ENCODE measurements at places on chromosomes 4 and X. TPM values are rescaled to one million over a fixed set of nuclear protein-coding genes. Genes with fewer than 3 reads are reported as not detected.

The FGFBP2 gene
- 23.9 TPM for total RNA-seq

DNA sequence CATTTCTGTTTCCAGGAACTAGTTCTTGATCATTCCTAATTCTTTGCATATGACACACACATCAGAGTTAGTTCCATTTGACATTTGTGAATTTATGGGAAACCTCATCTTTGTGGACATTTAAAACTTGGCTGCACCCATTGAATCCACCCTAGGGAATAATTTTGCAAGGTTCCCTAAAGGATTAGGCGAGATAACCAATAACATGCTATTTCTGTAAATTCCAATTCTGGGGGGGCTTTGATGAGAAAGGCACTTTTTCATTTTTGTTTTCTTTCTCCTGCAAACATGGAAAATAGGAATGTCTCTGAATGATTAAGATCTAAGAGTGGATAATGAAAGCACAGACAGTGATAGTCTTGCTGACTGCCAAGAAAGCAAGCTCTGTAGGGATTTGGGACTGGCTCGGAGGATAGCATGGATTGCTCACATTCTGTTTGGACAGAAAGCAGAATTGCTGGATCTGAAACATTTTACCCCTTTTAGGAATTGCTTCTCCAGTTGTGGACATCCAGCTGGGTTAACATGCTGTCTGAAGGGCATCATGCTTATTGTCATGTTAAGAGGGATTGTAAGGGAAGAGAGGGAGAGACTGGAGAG lies 145.1 kb downstream of the NHS start:
- H3K36me3 ChIP-seq, result no peaks in the 10 kb centered on the region
- no peak overlapping the region for H3K27ac ChIP-seq
- no peaks in the 10 kb centered on the region for H3K4me1 ChIP-seq
- peaks cover 1% of the 10 kb centered on the region for H3K27me3 ChIP-seq
- no peak overlapping the region for H3K4me3 ChIP-seq

GRCh38 chr4:173334891-173335752 lies 964 bp upstream of the HMGB2 start:
- peak; percentile 68 for DNase-seq
- H3K4me3 ChIP-seq, result peak overlapping the region; percentile 98
- H3K27me3 ChIP-seq, result peaks cover 2% of the 10 kb centered on the region
- peaks cover 28% of the 10 kb centered on the region for H3K4me1 ChIP-seq
- peak overlapping the region; percentile 99 for H3K27ac ChIP-seq

DNA sequence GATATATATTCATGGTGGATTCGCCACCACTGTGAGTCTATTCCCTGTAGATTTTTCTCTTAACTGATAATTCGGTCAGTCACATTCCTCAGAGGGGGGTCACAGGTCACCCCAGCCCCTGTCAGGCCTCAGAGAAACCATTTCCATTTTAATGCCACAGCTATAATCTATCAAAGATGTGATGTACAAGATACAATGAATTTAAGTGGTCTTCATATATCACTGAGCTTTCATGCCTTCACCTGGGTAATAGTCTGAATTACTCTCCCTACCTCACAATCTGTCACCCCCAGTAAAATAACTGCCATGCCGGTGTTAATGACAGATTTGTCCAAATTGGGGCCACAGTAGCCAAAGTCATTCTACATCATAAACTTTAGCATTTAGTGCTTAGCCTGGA lies 64.7 kb downstream of the NKX6-1 start:
- H3K27me3 ChIP-seq, result no peaks in the 10 kb centered on the region
- H3K4me3 ChIP-seq, result no peak overlapping the region
- H3K4me1 ChIP-seq, result no peaks in the 10 kb centered on the region
- no peak overlapping the region for H3K27ac ChIP-seq
- H3K36me3 ChIP-seq, result no peaks in the 10 kb centered on the region

DNA sequence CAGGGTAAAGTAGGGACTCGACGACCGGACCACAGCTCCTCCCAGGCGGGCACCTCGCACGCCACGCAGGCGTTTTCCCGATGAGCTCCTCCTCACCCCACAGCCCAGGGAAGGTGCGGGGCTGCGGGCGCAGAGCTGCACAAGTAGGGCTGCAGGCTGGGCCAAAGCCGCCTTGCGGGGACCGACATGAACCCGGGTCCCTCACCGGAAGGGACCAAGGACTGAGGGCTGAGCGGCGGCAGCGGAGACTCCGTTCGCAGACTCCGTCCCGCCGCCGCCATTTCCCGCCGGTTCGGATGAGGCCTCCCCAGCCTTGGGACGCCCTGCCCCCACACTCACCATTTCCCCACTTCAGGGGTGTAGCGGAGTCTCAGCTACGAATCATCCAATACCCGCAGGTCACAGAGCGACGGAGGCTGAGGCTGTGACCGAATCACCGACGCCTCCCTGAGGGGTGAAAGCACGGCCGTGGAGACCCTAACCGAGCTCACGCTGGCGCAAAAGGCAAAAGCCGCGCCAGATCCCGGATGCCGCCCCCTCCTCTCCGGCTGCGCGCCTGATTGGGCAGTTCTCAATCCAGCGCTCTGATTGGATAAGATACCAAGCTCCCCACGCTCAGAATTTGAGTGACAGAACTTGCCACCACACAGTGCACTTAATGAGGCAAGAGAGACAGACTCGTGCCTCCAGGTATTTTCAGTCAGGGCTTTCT lies at the start of gene ZNF732:
Gene ZNF732, minus strand, starts transcription at position 506 of the 712 bp plus-strand sequence. Its CDS starts 164 bp downstream, at position 342.
- H3K4me3 ChIP-seq, result no peak within 1 kb of the TSS
- H3K27me3 ChIP-seq, result peaks cover 17% of the 10 kb centered on the region
- peaks cover 11% of the 10 kb centered on the region for H3K4me1 ChIP-seq
- peak; percentile 31 for DNase-seq

DNA sequence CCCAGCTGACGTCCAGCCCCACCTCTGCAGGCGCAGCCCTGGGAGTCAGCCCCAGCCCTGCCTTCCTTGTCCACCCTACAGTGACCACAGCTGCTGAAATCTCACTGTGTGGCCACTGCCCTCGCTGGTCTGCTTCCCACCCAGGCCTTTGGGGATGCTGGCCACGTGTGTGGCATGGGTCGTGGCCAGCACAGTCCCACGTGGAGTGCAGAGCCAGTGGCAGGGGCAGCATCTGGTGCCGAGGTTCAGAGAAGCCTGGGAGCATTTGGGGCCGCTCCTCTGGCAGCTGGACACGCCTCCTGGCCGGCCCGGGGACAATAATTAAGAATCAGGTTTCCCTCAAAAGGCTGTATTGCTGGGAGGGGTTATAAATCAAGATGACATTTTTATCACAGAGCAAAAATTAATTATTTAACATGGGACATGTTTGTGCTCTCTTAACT lies 92.1 kb downstream of the HMX1 start:
- H3K27me3 ChIP-seq, result no peaks in the 10 kb centered on the region
- no peaks in the 10 kb centered on the region for H3K4me1 ChIP-seq
- H3K36me3 ChIP-seq, result no peaks in the 10 kb centered on the region

The PRKX gene
- 87.6 TPM for total RNA-seq

The RELL1 gene
- 39.4 TPM for total RNA-seq

The SPANXA1 gene
- not detected for total RNA-seq

The MXRA5 gene
- total RNA-seq, result not detected

GRCh38 chr4:128768373-128768996 lies 41.0 kb upstream of the JADE1 start:
- H3K36me3 ChIP-seq, result no peaks in the 10 kb centered on the region
- H3K4me1 ChIP-seq, result peaks cover 2% of the 10 kb centered on the region
- DNase-seq, result no peak
- no peak overlapping the region for H3K4me3 ChIP-seq
- no peaks in the 10 kb centered on the region for H3K27me3 ChIP-seq

The CSN3 gene
- not detected for total RNA-seq

GRCh38 chr4:137065311-137065710 lies 467.0 kb downstream of the PCDH18 start:
- no peaks in the 10 kb centered on the region for H3K27me3 ChIP-seq
- no peaks in the 10 kb centered on the region for H3K36me3 ChIP-seq
- H3K4me3 ChIP-seq, result no peak overlapping the region
- H3K4me1 ChIP-seq, result no peaks in the 10 kb centered on the region

DNA sequence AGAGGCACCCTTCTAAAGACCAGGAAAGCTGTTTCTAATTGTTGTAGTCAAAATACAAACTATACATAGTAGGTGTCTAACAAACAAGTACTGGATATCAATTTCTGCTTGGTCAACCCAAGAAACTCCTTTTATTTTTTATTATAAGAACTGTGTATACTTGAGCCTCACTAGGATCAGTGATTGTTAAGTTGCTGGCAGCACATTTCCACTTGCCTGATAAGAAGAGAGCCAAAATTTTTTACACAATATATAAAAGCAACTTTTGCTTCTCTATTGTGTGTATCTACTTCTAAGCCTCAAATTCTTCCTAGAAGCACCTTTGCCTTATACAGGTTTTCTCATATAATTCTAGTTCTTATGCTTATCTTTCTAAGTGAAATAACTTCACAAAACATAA lies 703.0 kb upstream of the EPHA5 start:
- no peaks in the 10 kb centered on the region for H3K27me3 ChIP-seq
- H3K4me1 ChIP-seq, result no peaks in the 10 kb centered on the region
- DNase-seq, result no peak
- H3K36me3 ChIP-seq, result no peaks in the 10 kb centered on the region
- no peak overlapping the region for H3K27ac ChIP-seq

GRCh38 chr4:110268790-110269189 lies 70.4 kb upstream of the ELOVL6 start:
- no peak overlapping the region for H3K4me3 ChIP-seq
- peaks cover 14% of the 10 kb centered on the region for H3K27me3 ChIP-seq
- no peaks in the 10 kb centered on the region for H3K36me3 ChIP-seq
- no peak overlapping the region for H3K27ac ChIP-seq
- no peak for DNase-seq

DNA sequence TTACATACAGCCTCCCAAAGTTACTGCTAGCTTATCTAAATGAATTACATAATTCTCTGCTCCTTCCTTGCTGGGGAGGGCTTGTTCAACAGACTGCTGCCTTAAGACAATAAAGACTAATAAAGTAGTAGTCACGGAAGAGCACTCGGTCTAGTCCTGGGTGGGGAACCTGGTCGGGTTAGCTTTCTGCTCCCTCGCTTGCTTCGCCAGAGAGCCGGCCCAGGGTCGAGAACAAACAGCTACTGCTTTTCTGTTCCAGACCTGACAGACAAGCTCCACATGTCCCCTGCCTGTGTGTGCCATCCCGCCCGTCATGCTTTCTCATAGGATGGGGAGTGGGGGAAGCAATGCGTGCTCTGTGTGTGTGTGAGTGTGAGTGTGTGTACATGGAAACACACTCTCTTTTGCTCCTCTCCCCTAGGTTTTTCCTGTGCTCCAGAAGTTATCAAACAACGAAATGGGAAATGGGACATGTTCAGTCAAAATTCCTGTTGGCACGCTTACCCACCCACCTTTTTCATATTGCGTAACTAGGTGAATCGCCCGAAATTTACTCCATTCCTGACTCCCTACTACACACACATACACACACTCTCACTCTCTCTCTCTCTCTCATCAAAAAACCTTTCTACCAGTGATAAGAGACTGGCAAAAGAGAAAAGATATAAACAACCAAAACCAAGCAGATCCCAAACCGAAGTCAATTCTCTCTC lies 1.3 kb downstream of the NPY1R start:
- no peak for DNase-seq
- H3K27ac ChIP-seq, result no peak overlapping the region
- H3K4me1 ChIP-seq, result peaks cover 12% of the 10 kb centered on the region
- peaks cover 47% of the 10 kb centered on the region for H3K27me3 ChIP-seq

DNA sequence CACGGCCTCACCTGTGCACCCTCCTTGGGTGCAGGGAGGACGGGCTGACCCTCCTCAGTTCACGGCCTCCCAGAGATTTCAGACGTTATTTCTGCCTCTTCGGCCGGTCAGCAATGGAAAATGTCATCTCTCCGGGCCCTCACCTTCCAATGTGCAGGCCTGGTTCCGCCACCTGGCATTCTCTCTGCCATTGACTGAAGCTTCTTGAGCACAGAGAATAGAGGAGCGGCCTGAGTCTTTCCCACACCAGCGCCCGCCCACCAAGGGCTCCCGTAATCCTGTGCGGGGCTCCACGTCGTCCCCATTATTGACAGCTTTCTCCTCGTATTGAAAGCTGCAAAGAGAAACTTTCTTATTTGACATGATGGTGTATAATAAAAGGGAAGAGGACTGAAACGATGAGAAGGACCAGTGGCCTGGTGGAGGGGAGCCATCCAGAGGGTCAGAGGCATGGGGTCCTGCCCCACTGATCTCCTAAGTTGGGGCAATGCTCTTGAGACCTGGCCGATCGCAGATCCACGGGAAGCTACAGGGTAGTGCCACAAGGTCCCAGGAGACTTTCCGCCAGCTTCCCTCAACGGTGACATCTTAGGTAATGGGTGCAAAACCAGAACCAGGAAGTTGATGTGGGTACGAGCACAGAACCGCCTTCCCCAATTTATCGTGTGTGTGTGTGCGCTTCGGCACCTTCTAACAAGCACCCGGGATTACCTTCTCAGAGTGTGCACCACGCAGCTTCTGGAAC lies 20.6 kb downstream of the HTRA3 start:
- H3K4me1 ChIP-seq, result no peaks in the 10 kb centered on the region
- H3K27ac ChIP-seq, result no peak overlapping the region
- H3K27me3 ChIP-seq, result no peaks in the 10 kb centered on the region
- DNase-seq, result no peak

DNA sequence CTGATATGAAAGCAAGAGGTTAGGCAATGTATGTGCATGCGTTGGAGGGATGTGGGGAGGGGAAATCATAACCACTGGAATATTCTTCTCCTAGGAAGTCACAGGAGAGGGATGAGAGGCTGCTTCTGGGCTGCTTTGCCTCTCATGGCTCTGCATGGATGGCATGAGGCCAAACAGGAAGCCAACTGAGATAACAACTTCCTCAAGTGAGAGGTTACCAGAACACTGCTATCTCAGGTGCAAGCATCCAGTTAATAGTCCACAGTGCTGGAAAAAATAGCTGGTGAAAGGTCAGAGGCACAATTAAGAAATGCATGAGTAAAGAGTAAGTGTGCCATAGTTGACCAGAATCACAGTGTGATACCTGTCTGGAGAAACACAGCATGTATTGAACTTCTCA lies 113.3 kb downstream of the ELOVL6 start:
- DNase-seq, result no peak
- no peaks in the 10 kb centered on the region for H3K27me3 ChIP-seq
- H3K36me3 ChIP-seq, result peaks cover 8% of the 10 kb centered on the region
- no peak overlapping the region for H3K4me3 ChIP-seq
- peaks cover 21% of the 10 kb centered on the region for H3K4me1 ChIP-seq

DNA sequence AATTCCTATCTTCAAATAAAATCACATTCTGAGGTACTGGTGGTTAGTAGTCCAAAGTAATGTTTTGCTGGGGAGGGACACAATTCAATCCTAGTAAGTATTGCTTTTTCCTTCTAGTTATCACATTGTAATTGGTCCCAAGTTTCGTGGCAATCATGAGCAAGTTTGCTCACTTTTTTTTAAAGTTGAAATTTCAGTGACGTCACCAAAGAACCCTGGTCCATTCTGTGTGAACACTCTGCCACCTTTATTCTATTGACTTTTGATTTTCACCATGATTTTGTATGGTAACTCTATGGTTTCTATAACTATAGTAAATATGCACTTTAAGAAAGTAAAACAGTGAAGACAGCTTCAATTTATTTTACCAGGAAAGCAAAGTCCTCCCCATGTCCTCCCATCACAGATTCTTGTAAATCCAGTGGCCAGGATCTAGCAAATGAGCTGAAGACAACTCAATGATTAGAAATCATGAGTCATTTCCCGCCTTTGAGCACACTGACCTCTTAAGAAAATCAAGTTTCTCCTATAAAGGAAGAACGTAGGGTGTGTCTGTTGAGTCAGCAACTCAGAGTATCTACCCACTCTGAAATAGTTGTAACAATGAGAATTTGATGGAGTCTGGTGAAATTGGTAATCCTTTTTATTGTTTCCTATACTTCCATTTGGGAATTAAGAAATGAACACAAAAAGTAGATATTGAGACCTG lies 1306.6 kb upstream of the PABPC4L start:
- DNase-seq, result no peak
- no peaks in the 10 kb centered on the region for H3K27me3 ChIP-seq
- H3K4me3 ChIP-seq, result no peak overlapping the region
- no peaks in the 10 kb centered on the region for H3K36me3 ChIP-seq

Data from activated naive CD8-positive, alpha-beta T cell treated with anti-CD3 and anti-CD28 coated beads, Interleukin-2, amount 10 ng/mL, durations not matched to agents 7 days and 5 days (primary cell).